GM23338 (cell line): ENCODE measurements at places on chromosomes 16 and 17.

GRCh38 chr16:11609474-11610120 is 22.9 kb upstream of the LITAF start:
- no peak for DNase-seq

DNA sequence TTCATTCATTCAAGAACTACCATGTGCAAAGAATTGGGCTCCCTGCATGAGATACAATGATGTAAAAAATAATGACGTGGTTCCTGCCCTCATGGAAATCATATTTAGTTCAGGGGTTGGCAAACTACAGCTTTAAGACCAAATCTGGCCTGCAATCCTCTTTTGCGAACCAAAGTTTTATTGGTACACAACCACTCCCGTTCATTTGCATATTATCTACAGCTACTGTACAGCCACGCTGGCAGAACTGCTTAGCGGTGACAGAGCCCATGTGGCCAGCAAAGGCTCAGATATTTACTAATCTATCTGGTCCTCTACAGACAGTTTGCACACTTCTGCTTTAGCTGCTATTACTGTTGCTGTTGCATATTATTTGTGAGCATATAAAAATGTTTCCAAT is 167.7 kb downstream of the XYLT1 start:
- DNase-seq: no peak

DNA sequence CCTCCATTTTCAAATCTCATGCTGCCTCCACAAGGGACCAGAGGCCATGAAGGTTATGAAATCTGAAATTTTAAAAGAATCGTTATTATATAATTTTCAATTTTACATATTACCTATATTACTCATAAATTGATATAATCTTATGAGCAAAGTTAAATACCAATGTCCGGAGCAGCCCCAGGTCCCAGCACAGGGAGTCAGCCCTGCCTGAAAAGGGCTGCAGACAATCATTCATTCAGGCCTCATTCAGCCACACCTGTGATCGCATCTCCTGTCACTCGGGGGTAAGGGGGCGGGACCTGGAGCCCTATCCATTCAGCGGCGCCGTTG is 172.5 kb downstream of the AHSP start:
- no peak for DNase-seq

- DNase-seq: peak; percentile 92
Measured at GRCh38 chr16:20774703-20775362, 11.0 kb downstream of the ACSM3 start.

DNA sequence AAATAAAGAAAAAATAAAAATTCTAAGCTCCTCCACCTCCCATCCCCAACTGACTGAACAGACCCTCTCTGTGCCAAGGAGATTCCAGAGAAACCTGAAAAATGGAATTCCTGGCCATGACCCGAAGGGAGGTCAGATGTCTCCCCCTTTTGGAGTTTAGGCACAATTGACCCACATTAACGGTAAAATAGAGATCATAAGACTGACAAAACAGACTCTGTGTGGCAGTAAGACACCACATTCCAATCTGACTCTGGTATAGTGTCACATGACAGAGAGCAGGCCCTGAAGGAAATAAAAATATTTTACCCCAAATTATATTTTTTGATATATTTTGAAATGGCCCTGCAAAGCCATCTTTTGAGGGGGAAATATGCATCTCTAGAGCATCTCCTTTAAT is 115.1 kb upstream of the ZKSCAN2 start:
- peak; percentile 17 for DNase-seq

DNA sequence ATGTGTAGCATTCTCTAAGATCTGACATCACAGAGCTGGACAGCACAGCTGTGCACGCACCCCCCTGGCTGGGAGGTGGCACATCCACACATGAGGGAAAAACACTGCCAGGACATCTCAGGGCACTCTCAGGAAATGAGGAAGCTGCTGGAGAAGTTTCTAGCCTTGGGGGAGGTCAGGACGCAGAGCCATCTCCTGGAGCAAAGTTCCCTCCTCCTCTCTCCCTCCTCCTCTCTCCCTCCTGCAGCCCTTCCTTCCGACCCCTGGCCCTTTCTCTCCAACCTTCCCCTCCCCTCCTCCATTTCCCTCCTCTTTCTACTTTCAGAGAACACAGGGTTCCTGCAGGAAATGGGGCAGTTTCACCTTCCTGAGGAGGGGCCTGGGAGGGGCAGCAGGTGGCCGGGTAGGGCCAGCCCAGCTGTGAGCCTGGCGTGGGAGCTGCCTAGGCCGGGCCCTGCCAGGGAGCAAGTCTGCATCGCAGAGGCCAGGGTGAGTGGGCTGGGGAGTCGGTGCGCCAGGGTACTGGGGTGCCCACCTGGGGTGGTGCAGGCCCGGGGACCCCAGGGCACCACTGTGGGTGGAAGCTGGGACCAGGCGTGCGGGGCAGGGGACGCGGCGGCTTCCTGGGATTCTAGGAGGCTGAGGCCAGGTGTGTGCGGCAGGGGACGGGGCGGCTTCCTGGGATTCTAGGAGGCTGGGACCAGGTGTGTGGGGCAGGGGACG is at the start of gene DPEP1:
TSS of gene DPEP1 (plus strand) at position 412 of the 723 bp plus-strand sequence. CDS start 16,769 bp downstream, outside the sequence.
- peak; percentile 49 for DNase-seq

DNA sequence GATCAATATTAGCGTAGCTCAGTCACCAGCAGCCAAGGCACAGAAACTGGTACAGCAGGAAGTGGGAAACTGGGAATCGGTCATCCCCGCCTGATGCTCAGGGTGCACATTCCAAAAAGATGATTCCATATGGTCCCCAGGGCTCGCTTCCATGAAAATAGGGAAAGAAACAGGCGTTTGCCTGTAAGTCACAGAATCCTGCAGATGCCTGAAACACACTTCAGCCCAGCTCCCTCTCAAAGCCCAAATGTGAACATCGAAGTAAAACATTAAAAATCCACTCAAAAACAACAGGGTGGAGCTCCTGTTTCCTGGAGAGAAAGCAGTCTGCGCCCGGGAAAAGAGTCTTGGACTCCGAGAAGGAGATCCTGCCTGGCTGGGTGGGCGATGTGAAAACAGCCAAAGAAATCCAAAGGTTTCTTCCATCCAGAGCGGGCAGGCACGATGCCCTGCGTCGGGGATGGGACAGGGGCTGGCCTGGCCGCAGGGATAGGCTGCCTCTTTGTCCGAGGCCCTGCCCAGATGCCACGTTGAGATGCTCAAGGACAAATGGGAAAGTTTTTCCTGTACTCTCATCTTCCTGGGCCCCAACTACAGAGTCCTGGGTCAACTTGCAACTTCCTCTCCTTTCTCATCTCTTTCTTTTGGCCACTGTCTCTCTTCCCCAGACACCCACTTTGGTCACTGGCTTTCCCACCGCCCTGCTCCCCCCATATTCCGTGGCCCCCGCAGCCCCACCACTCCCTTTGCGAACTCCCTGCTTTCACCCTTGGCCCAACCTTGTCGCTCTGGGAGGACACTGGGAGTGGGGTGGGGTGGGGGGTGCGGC is 743 bp downstream of the WIPI1 start:
- peak; percentile 93 for DNase-seq

- DNase-seq: no peak
Measured at GRCh38 chr16:85173146-85173980, 61.1 kb upstream of the CIBAR2 start.
